Activated CD4-positive, alpha-beta T cell treated with anti-CD3 and anti-CD28 coated beads for 1 hour (primary cell): ENCODE measurements at places on chromosomes 3 and 15.

DNA sequence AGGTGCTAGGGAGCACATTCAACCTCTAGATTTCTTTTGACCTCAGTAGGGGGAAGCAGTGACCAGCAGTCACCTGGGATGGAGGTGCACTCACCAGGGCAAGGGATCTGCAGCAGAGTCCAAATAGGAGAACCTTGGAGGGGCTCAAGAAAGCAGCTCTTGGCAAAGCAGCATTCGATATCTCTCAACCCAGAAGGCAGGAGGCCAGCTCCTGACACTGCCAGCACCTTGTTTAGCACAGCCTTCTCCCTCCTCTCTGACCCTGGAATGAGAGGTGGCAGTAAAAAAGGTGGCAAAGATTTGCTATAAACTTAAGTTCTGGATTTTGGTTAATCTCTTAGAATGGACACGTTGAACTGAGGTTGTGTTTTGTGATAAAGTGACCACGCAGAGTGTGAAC is 107.9 kb downstream of the AQP9 start:
- DNase-seq = no peak

- no peak for DNase-seq
These were observed 241.6 kb downstream of the GAP43 start for GRCh38 chr3:115864911-115865310.

GRCh38 chr3:23549148-23549910 is 256.4 kb upstream of the UBE2E1 start:
- no peak for DNase-seq

DNA sequence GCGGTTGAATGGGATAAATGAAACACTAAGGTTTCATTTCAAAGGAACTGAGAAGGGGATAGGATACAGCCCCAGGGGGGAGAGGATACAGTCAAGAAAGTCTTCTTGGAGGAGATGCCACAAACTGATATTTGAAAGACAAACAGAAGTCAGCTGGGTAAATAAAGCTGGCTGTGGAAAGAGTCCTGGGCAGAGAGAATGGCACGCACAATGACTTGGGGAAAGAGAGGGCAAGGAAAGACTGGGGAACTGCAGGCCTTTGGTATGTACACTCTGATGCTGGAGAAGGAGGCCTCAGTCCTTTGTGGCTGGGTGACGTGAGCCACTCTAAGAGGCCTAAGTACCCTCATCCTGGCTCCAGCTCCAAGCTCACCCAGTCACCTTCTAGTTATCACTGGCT is 45.2 kb upstream of the LMCD1 start:
- no peak for DNase-seq

DNA sequence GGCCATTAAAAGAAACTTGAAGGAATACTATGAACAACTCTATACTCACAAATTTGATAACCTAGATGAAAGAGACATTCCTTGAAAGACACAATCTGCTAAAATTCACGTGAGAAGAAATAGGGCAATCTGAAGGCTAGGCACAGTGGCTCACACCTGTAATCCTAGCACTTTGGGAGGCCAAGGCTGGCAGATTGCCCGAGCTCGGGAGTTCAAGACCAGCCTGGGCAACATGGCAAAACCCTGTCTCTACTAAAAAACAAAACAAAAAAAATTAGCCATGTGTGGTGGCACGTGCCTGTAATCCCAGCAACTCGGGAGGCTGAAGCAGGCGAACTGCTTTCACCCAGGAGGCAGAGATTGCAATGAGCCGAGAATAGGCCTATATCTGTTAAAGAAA is 104.8 kb downstream of the HES1 start:
- no peak for DNase-seq

DNA sequence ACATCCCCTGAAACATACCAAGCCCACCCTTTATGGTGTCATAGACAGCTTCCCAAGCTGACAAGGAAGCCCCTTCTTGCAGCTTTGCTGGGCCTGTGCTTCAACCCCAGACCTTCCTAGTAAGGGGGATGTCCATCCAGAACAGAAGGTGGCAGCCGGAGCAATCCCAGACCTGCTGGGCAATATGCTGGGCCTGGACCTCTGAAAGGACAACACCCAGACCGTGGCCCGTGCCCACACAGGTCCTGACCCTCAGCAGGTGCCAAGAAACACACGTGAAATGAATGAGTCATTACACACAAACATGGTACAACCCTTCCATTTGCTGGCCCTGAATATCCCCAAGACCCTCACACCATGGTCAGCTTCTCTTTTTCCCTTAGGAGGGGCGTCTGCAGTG is 19.8 kb upstream of the VILL start:
- DNase-seq = no peak

DNA sequence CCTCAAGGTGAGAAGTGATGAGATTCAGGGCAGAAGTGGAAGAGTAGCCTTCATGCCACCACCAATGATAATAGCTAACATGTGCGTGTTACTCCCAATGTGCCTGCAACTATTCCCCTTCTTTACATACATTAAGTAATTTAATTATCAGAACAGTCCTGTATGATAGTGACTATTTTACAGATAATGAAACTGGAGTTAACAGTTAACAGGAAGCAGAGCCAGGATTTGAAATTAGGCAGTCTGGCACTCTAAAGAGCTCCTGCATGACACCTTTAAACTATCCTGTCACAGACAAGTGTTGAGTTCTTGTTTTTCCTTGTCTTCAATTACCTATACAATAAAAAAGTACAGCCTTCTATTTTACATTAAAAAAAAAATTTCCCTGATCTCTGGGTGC is 148.8 kb downstream of the LEKR1 start:
- no peak for DNase-seq

DNA sequence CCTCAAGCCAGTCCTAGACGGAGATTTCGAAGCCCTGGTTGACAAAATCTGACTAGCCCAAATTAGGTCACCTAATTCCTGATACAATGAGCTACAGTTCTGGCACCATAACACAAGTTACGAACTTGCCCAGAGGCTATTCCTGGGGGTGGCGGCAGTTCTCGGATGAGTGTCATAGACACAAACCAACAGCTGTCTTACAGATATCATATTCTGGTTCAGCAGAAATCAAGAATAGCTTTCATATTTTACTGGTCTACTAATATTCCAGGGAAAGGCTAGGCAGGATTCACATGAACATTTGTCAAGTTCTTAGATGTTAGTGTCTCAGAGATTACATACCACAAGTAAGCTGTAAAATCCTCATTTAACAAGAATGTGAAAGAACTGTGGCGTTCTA is 8.8 kb downstream of the ANAPC13 start:
- no peak for DNase-seq

- DNase-seq = no peak
These were observed 24.2 kb downstream of the ATP13A4 start for GRCh38 chr3:193530231-193531165.

- no peak for DNase-seq
These were observed 326.6 kb downstream of the MAGI1 start for GRCh38 chr3:65712140-65712539.

DNA sequence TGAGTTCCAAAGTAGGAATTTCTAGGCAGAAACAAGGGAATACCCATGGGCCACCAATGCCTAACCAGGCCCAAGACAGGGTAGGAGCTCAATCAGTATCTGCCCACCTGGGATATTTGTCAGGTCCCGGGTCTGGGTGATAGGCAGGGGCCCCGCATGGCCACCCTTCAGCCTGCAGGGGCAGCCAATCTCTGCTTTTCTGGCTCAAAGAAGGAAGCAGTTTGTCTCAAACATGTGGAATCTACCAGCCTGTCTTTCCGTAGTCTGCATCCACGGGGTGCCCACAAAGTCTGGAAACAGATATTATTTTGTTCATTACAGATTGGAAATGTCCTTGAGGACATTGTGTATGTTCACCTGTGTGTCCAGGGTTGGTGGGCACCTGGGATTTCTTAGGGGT is 56.2 kb downstream of the CEMIP start:
- DNase-seq = no peak

DNA sequence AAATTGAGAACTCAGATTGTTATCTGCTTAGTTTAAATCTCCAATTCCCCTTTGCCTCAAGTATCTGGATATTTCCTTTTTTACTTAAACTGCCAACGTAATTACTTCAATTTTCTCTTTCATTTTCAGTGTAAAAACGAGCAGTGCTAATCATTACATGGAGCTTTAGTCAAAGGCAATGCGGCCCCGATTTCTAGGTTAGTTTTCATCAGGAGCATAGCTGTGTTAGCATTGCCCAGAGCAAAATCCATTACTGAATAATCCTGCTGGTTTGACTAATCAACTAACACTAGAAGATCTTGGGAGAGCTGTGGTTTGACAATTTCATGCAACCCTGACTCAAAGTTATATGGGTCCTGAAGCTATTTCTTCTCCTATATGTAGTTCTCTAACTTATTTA is 46.2 kb downstream of the ZPLD1 start:
- DNase-seq = no peak

- no peak for DNase-seq
These were observed 141.4 kb upstream of the TOPAZ1 start for GRCh38 chr3:44100298-44100695.

GRCh38 chr15:62798536-62798935 is 244.0 kb upstream of the TPM1 start:
- DNase-seq = no peak
